ENCODE measurements at places on chromosomes 13 and 19.

DNA sequence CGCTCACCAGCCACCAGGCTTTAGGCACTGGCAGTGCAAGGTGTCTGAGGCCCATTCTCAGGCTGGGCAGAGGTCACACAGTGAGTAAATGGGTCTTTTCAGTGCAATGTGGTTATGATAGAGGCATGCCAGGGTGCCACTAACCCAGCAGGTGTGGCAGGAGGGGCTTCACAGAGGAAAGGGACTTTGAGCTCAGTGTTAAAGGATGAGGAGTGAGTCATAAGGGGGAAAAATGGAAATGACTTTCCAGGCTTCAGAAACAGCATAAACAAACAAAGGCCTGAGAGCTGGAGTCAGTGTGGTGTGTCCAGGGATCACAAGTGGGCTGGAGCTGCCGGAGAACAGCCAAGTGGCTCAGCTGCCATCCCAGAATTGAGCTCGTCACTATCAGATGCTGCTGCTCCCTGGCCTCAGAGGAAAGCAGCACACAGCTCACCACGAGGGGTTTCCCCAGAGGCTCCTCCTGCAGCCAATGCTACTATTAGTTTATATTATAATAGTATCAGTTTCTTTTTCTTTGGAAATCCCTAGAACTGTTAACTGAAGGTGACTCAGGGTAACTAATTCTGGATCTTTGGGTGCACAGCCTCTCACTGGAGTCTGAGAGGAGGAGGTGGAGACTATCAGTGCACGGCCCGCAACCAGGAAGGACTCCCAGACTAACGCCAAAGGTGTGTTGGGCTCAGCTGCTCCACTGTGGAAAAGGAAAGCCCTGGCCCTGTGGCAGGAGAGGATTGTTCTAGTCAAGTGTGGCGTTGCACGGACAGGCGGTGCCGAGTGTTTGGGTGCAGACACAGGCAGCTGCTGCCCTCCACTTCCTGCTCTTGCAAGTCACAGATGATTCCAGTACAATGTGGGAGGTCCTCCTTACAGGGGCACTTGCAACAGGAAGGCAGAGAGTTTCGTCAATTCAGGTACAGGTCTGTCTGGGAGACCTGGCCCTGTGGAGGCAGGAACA is 39.5 kb downstream of the DHRS12 start:
- DNase-seq, result peak; percentile 43

GRCh38 chr19:13366529-13367143 is 139.6 kb downstream of the CACNA1A start:
- no peak for DNase-seq

GRCh38 chr13:114211446-114212157 is 23.1 kb upstream of the CDC16 start:
- DNase-seq, result peak; percentile 21

DNA sequence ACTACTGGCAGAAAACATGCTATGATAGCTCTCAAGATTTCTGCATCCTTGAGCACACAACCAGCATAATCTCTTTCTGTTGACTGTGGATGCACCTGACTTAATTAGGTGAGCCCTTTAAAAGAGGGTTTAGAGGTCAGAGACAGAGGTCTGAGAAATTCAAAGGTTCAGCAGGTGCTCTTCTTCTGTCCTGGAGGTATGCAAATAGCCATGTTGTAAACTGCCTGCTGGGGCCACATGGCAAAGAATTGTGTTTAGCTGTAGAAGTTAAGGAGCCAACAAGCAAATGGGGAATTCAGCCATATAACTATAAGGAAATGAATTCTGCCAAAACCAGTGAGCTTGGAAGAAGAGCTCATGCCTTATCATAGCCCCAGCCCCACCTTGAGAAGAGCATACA is 11.6 kb upstream of the DCLK1 start:
- no peak for DNase-seq

- no peak for DNase-seq
Measured at GRCh38 chr13:104204177-104204576, 1138.0 kb upstream of the SLC10A2 start.

GRCh38 chr19:56159622-56160271 is 16.1 kb upstream of the GALP start:
- DNase-seq, result no peak

GRCh38 chr13:95228130-95228529 is 73.1 kb downstream of the ABCC4 start:
- DNase-seq, result no peak

DNA sequence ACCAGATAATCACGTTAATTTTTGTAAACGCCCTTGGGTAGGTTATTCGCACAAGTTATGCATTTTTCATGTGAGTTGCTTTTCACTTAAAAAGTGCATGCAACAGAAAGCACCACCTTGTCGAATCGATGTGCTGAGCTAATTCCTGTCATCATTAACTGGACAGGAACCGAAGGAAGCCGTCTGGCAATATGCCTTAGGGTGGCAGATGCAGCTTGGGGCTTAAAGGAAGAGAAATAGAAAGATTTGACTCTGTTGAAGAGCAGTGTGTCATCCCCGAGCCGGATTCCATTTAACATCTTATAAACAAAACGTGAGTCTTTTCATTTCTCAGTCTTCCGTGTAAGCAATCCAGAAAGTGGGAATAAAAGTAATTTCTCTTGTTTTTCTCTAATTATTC is 70.0 kb downstream of the ATP11A start:
- no peak for DNase-seq

DNA sequence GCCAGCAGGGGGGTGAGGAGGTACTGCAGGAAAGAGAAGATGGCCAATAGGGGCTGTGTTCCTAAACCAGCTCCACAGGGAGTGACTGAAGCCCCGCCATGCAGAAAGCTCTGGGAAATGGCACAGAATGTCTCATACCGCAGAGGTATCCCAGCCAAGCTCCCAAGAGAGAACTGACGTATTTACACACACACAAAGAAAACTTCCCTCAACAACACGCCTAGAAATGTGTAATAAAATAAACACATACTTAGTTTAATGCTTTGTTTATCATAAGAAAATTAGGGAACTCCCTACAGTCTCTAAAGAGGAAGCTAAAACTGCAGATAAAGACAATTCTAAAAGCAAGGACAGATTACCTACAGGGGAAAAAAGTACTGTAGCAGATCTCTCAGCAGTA is 40.0 kb downstream of the ESD start:
- DNase-seq, result no peak

- no peak for DNase-seq
Measured at GRCh38 chr13:36612230-36612629, 61.6 kb upstream of the SERTM1 start.

GRCh38 chr13:63438951-63439350 is 2023.3 kb upstream of the PCDH20 start:
- no peak for DNase-seq

GRCh38 chr13:92804346-92804745 is 422.3 kb upstream of the GPC6 start:
- no peak for DNase-seq

DNA sequence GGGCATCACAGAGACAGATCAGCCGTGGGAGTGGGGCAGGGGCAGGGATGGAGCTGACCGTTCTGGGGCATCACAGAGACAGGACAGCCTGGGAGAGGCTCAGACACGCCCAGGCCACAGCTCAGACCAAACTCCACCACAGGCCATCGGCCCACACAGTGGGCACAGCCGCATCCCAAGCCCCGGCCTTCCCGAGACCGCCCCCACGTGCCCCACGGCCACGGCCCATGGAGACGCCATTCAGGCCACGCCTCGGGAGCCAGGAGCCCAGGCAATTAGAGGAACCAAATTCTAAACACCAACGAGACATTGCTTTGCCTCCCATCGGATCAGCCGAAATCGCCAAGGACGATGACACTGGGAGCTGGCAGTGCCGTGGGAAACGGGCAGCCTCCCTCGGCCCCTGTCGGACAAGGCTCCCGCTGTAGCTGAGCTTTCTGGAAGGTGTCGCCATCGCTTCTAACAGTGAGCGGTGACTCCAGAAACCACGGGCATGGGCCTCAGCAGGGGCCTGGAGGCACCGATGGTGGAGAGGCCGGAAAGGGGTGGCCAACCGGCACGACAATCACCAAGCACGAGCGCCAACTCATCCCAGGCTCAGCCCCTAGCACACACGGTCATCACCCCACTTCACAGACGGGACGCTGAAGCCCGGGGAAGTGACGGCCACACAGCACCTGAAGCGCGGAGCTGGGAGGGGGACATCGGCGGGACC is 2.4 kb downstream of the PIP5K1C start:
- DNase-seq, result no peak

- DNase-seq, result no peak
Measured at GRCh38 chr13:25579221-25579620, 207.4 kb downstream of the ATP8A2 start.

DNA sequence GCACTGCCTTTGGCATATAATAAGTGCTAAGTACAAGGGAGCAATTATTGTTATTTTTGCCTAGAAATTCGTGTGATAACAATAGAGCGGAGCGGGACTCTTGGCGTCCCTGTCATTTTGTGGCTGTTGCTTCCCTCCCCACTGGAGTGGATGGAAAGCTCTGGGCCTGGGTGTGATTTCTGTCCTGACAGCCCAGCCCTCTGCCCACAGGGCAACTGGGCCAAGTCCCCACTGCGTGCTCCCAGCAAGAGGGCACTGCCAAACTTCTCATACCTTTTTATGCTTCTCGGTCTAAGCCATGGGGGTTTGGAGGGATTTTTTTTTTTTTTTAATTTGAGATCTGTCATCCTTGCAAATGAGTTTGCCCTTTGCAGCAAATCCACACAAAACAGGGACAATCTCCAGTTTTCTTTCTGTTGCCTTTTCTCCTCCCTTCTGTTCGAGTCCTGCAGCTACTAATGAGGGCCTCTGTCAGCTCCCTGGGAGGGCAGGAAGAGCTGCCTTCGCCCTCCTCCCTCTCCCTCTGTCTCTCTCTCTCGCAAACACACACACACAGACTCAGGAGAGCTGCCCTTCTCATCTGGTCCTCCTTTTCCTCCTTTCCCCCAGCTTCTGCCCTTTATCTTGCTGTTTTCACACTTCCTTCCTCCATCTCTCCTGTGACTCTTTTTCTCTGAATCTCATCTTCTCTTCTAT is 103.9 kb downstream of the DNAJC15 start:
- DNase-seq, result no peak

DNA sequence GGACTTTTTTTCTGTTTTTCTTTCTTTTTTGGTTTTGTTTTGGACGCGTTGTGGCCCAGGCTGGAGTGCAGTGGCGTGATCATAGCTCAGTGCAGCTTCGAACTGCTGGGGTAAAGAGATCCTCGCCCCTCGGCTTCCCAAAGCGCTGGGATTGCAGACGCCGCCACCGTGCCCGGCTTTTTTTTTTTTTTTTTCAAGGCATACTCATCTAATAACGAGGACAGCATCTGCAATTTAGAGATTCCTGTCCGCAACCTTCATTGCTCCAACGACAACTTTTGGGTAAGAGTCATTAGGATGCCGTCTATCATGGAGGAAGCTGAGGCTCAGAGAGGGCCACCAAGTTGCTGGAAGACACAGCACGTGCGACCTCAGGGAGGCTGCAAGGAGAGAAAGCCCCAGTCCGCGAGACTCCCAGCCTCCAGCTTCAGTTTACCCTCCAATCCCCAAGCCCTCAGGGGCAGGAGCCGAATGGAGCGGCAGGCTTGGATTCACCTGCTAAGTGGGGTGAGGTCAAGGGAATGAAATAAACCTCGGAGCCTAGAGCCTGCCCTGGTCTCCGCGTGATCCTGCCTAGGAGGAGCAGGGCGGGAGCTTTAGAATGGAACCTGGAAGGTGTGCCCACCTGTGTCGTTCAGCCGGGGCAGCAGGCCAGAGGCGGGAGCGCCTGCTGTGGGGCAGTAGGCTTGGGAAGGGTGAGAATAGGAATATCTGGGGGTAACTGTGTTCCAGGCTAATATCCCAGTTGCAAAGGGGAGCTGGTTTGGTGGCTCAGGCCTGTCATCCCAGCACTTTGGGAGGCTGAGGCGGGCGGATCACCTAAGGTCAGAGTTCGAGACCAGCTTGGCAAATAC is 676 bp upstream of the POLRMT start:
- DNase-seq, result no peak

DNA sequence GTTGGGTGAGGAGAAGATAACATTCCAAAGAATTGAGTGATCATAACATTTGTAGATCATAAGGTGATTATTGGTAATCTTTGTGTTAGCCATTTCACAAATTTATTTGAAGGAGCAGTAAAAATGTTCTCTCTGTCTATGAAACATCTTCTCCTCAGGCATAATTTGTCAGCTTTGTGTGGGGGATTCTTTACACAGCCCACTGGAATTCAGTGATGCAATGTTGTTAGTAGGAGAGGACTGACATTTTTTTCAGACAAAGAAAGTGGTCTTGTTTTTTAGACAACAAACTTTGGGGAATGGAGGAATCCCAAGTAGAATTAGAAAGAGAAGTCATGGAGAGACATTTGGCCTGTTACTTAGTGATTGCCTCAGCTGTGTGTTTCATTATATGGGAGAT is 100.3 kb downstream of the ITGBL1 start:
- DNase-seq, result no peak

- no peak for DNase-seq
Measured at GRCh38 chr19:2084993-2085720, 11.0 kb downstream of the MOB3A start.

DNA sequence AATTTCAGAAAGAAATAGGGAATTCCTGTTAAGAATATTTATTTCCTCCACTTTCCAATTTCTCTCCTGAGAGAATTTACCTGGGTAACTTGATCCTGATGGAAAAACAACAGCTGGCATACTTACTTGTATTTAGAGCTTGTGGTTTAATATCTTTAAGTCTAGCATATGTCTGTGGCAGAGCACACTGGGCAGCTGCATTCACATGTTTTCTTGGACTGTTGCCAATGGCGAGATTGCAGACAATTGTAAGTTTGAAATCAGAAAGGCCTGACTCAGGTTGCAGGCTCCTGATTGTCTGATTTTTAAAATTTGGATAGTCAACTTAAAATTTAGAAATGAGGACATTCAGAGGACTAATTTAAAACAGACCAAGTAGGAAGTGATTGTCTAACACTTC is 66.9 kb downstream of the NHLRC3 start:
- DNase-seq, result peak; percentile 71

- DNase-seq, result no peak
Measured at GRCh38 chr13:42847891-42848663, 66.7 kb downstream of the FAM216B start.

DNA sequence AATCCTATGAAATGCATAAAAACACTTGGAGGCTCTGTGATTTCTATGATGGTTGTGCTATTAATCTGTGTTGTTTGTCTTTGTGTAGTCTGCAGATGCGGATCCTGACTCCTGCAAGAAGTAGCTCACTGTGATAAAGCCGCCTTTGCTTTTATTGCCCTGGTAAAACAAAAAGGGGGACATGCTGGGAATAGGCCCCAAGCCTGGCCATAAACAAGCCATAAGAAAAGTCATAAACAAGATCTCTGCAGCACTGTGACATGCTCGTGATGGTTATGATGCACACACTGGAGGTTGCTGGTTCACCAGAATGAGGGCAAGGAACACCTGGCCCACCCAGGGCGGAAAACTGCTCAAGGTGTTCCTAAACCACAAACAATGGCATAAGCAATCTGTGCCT is 26.6 kb upstream of the ZNF266 start:
- no peak for DNase-seq

Measured in NCI-H510A treated with DMSO at 0.1 percent for 48 hours (cell line).